Ovary (tissue), 10 donors: ENCODE measurements at places on chromosomes 6 and 20. TPM values are rescaled to one million over a fixed set of nuclear protein-coding genes. Genes with fewer than 3 reads are reported as not detected.

DNA sequence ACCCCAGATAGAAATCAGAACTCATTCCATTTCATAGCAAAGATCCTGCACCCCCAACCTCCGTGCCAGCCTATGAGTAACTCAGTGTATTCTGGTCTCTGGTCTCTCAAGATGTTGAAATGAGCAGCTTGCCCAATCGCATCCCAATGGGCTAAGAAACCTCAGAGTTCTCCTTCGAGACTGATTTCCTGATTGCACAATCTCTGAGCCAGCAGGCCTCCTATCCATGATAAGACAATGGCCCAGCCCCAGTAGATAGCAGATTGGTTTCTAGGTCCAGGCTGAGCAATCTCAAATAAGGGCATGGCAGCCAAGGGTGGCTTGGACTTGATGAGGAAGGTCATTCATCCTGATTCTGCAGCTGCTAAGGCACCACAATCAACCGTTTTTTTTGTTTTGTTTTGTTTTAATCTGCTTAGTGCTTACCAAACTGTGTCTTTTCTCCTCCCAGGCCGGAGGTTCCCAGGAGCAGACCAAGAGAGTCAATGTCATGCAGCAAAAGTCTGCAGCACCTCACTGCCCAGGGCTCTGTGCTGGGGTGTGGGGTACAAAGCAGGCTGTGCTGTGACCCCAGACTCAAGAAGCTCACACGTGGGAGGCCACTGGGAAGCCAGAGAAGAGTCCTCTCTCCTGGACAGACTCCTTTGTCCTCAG is 125.1 kb upstream of the NXT1 start:
- no peak for DNase-seq

Gene DAAM2
- polyA plus RNA-seq: 9.8 TPM

DNA sequence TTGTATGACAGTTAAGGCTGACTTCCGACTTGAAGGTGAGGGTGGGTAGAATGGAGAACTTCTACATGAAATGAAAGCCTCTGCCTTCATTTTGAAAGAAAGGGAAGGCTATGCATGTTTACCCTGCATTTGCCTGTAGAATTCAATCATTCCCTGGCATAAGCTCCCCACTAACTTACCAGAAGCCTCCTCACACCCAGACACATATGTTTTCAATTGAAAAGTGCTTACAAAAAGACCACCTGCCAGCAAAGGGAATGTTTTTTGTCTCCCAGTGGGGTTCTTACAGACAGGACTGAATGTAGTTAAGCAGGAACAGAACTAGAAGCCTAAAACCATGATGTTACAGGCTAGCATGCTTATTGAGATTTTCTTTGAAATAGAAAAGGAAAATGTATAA is 392.1 kb upstream of the HSF2 start:
- no peak for DNase-seq

DNA sequence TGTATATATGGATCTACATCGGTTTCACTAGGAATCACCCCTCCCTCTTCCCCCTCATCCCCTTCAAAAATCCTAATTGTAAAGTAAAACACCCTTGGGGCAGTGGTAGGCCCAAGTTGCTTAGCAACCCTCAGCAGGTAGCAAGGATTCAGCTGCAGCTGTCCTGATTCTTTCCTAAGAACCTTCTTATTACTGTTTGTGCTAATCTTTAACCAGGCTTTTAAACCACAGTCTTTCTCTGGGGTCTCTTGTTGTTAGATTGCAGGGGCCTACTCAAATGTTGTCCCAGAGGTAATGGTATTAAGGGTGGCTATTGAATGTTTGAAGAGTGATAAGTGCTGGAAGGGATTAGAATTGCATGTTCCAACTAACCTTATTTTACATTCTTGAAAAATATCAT is 46.4 kb downstream of the PRL start:
- no peak for DNase-seq

Gene MOCS1
- 11.4 TPM for polyA plus RNA-seq

- no peak for DNase-seq
Measured at GRCh38 chr6:87543696-87544473, 45.9 kb downstream of the RARS2 start.

- DNase-seq: no peak
Measured at GRCh38 chr6:46549155-46549554, 57.9 kb upstream of the RCAN2 start.

DNA sequence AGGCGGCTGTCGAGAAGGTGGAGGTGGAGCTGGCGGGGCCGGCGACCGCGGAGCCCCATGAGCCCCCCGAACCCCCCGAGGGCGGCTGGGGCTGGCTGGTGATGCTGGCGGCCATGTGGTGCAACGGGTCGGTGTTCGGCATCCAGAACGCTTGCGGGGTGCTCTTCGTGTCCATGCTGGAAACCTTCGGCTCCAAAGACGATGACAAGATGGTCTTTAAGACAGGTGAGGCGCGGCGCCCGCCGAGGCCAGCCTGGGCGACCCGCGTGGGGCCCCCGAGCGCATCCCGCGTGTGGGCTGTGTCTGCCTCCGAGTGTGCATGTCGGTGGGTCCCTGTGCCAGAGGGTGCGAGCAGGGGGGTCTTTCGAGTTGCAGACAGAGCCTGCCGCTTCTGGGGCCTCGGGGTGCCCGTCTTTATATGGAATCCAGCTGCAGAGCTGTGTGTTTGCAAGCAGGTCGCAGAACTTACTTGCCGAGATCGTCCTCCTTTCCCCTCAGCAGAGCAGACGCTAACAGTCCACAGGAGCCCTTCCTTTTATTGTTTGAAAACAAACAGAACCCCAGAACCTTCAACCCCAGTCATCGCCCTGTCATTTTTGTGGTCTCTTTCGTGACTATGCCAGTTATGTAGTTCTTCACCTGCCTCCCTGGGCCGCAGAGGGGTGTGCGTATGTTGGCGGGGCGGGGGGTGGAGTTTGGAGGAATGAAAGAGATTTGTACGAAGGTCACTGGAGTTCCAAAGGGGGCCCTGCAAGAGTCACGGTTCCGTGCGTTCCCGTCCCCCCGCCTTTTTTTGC is 766 bp downstream of the SLC16A10 start:
- peak; percentile 17 for DNase-seq

Gene KIFC1
- 1.7 TPM for polyA plus RNA-seq

DNA sequence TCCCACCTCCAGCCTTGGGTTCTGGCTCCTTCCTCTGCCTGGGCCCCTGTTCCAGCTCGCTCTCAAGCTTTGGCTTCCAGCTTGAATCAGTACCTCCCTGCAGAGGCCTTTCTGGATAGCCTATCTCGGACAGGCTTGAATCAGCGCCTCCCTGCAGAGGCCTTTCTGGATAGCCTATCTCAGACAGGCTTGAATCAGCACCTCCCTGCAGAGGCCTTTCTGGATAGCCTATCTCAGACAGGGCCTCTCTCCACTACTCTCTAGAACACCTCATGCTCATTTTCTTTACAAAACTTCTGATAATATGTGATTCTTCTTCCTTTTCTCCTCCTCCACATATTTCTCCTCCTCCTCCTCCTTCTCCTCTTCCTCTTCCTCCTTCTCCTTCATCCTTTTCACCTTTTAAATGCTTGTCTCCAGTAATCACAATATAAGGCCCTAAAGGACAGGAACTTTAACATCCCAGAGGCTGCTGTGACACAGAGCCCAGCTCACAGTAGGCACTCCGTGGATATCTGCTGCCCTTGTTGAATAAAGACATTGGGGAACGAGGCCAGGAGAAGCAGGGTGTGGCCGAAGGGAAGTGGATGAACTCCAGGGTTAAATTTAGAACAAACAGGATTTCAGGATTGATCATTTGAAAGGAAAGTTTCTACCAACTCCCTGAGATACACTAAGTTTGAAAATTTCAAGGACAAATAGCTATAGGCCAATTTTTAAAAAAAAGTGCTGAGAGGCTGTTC is 9.3 kb upstream of the RPS6KA2 start:
- DNase-seq: no peak

GRCh38 chr20:584161-584970 is 25.7 kb downstream of the TCF15 start:
- DNase-seq: no peak

DNA sequence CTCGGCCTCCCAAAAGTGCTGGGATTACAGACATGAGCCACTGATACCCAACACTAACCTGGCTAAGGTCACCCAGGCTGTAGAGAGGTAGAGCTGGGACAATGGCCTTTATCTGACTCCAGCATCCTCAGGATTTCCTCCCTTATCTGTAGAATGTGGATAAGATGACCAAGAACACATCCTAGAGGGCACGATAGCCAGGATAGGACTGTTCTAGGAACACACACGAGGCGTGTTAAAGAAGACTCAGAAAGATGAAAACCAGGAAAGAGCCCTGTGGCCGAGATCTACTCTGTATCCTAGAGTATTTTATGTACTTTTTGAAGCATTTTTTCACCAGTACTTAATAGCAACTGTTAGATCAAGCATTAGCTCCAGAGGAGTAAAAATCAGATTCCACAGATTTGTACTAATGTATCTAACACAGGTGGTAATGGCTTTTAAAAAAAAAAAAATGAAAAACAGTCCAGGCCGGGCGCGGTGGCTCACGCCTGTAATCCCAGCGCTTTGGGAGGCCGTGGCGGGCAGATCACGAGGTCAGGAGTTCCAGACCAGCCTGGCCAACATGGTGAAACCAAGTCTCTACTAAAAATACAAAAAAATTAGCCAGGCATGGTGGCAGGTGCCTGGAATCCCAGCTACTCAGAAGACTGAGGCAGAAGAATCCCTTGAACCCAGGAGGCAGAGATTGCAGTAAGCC is 17.3 kb downstream of the PPP1R10 start:
- no peak for DNase-seq

Gene TRIM31
- not detected for polyA plus RNA-seq

Gene NEDD9
- polyA plus RNA-seq: 13.7 TPM

GRCh38 chr20:10739566-10739965 is 65.8 kb upstream of the JAG1 start:
- DNase-seq: no peak

- no peak for DNase-seq
Measured at GRCh38 chr6:169794317-169795055, 43.1 kb downstream of the ERMARD start.
